T-cell (primary cell): ENCODE measurements at places on chromosomes 1 and 21.

DNA sequence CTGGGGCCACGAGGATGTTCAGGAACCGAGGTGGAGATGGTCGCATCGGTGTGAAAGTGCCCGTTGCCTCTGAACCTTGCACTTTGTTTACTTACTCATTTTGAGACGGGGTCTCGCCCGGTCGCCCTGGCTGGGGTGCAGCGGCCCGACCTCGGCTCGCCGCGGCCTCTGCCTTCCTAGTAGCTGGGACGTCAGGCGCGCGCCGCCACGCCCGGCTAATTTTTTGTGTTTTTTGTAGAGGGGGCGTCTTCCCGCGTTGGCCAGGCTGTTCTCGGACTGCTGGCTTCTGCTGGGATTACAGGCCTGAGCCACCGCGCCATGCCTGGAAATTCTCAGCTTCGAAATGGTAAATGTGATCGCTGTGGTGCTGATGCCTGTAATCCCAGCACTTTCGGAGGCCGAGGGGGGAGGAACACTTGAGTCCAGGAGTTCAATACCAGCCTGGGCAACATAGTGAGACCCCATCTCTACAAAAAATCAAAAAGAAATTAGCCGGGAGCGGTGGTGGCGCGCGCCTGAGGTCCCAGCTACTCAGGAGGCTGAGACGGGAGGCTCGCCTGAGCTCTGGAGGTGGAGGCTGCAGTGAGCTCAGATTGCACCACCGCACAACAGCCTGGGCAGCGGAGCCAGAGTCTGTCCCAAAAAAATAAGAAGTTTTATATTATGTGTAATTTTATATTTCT, 684 bp upstream of the MRPL20 start:
- DNase-seq = no peak

- DNase-seq = no peak
Measured at GRCh38 chr1:53689223-53689622, 49.7 kb downstream of the GLIS1 start.

DNA sequence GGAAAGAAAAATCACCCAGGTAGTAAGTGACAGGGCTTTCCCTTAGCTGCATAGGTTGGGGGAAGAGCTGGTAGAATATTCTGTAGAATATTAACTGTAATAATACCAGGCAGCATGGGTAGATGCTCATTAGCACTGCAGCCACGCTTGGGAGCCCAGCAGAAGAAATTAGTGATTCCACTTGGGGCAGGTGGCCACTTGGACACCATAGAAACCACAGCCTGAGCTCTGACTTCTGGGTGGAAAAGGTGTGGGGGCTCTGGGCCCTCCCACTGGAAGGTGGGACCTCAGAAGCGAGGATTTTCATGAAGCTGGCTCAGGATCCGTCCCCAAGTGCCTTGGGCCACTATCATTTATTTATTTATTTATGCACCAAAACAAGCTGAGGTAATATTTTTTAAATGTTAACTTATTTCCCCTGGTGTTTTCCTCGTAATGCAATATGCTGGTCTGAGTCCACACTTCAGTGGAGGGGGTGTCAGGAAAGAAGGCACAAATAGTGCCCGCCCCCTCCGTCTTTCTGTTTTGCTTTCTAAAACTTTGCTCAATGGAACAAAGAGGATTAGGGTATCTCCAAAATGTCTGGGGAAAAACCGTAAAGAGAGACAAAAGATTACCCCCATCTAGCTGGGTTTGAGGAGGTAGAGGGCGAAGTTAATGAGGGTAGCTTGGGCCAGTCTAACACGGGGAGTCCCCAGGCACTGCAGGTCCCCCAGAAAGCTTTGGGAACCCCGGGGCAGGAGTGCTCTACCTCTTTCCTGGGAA, 75.2 kb upstream of the GADD45A start:
- DNase-seq = no peak

- DNase-seq = no peak
Measured at GRCh38 chr21:37253991-37254390, 13.1 kb downstream of the VPS26C start.

- peak; percentile 12 for DNase-seq
Measured at GRCh38 chr1:21622466-21623315, 46.5 kb downstream of the RAP1GAP start.

- no peak for DNase-seq
Measured at GRCh38 chr1:168081373-168082007, 55.2 kb downstream of the GPR161 start.

- DNase-seq = peak; percentile 25
Measured at GRCh38 chr21:41283211-41283818, 33.3 kb upstream of the FAM3B start.

GRCh38 chr1:162635418-162635817, 3.2 kb downstream of the DDR2 start:
- DNase-seq = no peak

DNA sequence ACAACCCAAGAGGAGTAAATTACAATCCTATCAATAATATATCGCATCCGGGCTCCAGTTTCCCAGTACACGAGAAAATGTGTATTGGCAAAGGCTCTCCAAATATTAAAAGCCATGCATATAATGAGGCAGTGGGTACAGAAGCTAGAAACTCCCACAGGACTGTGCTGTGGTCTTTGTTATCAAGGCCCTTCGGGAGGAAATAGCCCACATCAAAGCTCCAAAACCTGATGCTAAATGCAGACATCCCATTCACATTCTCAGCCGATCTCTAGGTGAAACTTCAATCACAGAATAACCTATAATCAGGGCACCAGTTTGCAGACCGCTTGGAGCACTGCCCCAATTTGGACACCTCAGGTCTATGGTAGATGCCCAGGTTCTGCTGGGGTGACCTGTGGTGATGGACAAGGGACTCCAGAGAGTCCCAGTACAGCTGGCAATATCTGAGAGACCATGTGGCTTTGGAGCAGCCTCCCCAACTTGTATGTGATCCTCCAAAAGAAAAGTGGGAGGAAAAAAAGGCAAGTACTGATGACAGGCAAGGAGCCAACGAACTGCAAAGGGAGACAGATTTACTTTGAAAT, 148.8 kb upstream of the CAMK1G start:
- DNase-seq = no peak

- no peak for DNase-seq
Measured at GRCh38 chr1:15985611-15986297, 9.9 kb upstream of the ZBTB17 start.

DNA sequence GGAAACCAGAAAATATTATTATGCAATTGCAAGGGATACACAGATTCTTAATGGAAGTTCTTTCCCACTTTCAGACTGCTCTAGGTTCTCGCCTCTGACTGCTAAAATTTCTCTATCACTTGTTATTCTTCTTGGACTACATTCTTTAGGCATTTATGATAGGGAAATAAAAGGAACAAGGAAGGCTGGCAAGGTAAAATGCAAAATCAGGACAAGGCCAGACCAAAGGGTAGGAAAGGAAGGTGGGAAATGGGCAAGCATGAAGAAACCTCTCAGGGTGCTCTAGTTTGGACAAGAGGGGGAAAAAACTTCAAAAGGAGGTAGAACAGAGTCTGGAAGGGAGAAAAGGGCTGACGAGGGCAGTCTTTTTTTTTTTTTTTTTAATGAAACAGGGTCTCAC, 26.2 kb downstream of the UROD start:
- no peak for DNase-seq

DNA sequence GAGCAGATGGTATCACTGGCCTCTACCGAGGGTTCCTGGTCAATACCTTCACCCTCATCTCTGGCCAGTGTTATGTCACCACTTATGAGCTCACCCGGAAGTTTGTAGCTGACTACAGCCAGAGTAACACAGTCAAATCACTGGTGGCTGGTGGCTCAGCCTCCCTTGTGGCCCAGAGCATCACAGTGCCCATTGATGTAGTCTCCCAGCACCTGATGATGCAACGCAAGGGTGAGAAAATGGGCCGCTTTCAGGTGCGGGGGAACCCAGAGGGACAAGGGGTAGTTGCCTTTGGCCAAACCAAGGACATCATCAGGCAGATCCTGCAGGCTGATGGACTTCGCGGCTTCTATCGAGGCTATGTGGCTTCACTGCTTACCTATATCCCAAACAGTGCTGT, 6.1 kb downstream of the SLC25A44 start:
- no peak for DNase-seq

DNA sequence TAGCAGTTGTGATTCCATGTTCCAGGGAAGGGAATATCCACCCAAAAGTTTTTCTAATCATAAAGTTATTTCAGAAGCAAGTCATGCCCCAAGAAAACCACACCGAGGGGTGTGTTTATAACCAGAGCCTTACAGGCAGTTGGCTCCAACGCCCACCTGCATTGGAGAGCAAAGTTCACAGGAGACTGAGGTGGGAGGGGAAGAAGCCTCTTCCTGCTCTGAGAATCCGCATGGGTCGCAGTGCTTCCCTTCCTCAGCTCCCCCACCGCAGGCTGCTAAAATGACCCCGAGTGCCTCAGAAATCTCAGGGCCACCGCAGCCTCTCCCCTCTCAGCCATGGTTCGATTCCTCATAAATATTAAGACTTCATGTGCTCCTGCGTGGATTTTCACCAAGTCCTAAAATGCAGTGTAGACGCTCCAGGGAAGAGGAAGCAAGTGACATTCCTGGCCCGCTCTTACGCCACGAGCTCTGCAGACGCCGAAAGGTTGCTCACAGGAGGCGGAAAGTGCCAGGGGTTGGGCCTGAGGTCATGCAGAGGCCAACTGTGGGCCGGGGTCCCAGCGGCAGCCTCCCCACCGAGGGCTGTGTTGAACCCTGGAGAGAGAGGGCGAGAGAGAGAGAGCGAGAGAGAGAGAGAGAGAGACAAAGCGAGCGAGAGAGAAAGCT, 13.4 kb upstream of the SPSB1 start:
- DNase-seq = no peak

GRCh38 chr1:191498318-191498717, 659.9 kb upstream of the RGS18 start:
- no peak for DNase-seq
